ENCODE measurements at places on chromosomes 2 and 18.

GRCh38 chr2:61214171-61214570, 52.2 kb downstream of the C2orf74 start:
- DNase-seq, result no peak

DNA sequence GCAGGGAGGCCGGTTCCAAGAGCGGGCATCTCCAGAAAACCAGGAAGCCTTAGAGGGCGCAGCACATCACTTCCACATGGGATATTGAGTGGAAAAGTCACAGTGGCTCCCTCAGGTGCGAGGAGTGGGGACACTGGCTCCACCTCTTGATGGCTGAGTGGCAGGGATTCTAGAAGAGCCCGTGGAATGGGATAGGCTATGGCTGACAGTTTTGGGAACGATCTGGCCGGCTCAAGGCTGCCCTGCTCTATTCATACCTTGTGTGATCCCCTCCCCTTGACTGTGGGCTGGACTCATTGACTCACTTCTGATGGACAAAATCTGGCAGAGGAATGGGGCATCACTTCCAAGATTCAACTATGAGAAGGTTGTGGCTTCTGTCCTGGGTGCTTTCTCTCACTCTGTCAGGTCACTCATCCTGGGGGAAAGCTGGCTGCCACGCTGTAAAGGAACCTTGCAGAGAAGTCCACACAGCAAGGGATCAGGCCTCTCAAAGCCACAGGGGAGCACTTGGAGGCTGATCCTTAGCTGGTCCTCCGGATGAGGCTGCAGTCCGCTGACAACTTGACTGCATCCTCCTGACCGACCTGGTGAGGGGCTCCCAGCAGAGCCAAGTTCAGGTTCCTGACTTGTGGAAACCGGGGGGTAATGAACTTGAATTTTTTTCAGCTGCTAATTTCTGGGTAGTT, 46.7 kb upstream of the HS6ST1 start:
- no peak for DNase-seq

GRCh38 chr2:37555457-37555856, 116.0 kb downstream of the CDC42EP3 start:
- peak; percentile 72 for DNase-seq

- no peak for DNase-seq
Observed at GRCh38 chr2:217802876-217803652, 199.7 kb downstream of the TNS1 start.

DNA sequence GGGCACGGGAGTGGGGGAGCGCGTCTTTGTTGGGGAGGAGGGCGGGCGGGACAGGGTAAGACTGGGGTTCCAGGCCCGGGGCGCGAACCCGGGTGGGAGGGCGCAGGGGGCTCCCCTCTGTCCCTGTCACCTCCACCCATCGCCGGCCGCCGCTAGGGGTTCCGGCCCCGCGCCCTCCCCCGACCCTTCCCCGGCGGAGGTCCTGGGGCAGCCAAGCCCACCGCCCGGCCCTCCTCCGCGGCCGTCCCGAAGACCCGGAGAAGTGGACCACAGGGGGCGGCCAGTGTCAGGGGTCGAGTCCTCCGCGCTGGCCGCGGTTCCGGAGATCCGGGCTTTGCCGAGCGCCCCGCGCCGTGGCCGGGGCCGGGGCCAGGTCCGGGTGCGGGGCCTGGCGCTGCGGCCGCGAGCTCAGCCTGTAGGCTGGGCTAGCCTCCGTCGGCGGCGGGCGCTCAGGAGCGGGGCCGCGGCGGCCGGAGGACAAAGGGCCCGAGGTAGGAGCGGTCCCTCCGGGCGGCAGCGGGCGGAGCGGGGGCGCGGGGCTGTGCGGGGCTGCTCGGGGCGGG, 16.6 kb upstream of the E2F6 start:
- DNase-seq, result peak; percentile 65

DNA sequence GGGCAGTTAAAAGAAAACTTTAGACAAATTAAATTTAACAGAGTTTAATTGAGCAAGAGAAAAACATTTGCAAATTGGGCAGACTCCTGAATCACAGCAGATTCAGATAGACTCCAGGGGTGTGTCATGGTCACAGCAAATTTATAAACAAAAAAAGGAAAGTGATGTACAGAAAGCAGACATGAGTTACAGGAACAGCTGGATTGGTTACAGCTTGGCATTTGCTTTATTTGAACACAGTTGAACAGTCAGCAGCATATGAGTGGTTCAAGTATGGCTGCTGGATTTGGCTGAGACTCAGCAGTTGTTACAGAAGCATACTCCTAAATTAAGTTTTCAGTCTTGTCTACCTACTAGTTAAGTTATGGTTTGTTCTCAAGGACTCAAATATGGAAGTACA, 82.3 kb upstream of the NYAP2 start:
- no peak for DNase-seq

Data from Right ventricle myocardium inferior (tissue), 1 donor.